ENCODE measurements at places on chromosomes 5 and 9. TPM values are rescaled to one million over a fixed set of nuclear protein-coding genes. Genes with fewer than 3 reads are reported as not detected.

Gene ITK
- total RNA-seq: 0.15 TPM

Gene SLC45A2
- total RNA-seq: not detected

Gene KLF4
- total RNA-seq: 2.5 TPM

DNA sequence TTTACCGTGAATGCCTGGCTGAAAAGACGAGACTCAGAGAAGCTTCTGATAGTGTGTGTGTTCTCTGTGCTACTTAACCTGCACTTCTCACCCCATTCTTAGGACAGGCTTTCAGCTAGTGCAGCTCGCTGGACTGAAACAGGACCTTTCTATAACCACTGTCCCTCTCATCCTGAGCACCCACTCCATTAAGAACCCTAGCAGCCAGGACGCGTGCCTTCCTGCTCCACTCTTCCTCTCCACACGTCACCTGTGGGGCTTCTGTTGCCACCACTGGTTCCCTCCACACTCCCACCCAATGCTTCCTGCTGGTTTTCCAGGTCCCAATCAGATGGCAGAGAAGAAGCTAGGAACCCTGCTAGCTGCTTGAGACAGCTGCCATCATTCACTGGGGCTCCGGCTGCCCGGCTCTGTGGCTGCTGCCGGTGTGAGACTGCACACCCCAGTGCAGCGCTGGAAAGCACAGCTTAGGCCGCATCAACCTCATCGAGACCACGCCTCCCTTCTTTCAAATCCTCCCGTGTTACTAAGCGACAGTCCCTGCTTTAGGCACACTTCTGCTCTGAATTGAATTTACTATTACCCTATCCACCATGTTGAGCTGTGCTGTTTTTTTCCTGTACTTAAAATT is 44.0 kb downstream of the RNF130 start:
- DNase-seq: no peak

GRCh38 chr9:90245661-90246060 is 397.0 kb downstream of the DIRAS2 start:
- no peak for DNase-seq

GRCh38 chr9:75591972-75592371 is 298.5 kb upstream of the PCSK5 start:
- no peak for DNase-seq

GRCh38 chr9:95058795-95059386 is 258.6 kb downstream of the FANCC start:
- DNase-seq: no peak

GRCh38 chr5:68565427-68565826 is 349.9 kb downstream of the PIK3R1 start:
- no peak for DNase-seq

GRCh38 chr5:59587489-59588337 is 305.8 kb downstream of the PDE4D start:
- peak; percentile 33 for DNase-seq

Data from H7 (cell line).